Endodermal cell (in vitro differentiated cells): ENCODE measurements at places on chromosomes 5 and 9.
A peak's percentile ranks its signal among the peaks of the same experiment; 100 is the strongest.

DNA sequence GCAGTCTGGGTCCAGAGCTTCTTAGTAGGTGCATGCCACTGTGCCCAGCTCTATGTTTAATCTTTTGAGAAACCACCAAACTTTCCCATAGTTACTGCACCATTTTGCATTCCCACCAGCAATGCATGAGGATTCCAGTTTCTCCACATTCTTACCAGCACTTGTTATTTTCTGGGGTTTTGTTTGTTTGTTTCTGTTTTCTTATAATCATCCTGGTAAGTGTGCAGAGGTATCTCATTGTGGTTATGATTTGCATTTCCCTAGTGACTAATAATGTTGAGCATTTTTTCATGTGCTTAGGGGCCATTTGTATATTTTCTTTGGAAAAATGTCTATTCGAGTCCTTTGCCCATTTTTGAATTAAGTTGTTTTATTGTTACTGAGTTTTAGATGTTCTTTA, 11.4 kb downstream of the FOXE1 start:
- DNase-seq = no peak

DNA sequence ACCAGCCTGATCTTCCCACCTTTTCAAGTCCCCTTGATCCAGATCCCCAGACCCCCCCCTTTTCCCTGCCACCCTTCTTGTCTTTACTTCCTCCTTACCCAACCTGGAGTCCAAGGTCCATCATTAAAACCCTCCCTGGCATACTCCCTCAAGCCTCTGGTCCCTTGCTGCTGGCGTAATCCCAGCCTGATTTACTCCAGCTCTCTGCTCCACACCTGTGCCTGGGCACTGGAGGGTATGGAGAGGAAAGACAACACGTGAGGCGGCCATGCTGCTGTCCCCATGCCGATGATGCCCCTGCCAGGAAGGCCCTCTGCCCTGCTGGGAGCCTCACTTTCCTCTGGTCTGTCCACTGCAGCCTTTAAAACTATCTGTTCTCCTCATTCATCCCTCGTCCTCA, 5.1 kb downstream of the B4GALT7 start:
- DNase-seq = no peak

- DNase-seq = no peak
Observed at GRCh38 chr5:139051392-139051791, 146.8 kb downstream of the SIL1 start.

DNA sequence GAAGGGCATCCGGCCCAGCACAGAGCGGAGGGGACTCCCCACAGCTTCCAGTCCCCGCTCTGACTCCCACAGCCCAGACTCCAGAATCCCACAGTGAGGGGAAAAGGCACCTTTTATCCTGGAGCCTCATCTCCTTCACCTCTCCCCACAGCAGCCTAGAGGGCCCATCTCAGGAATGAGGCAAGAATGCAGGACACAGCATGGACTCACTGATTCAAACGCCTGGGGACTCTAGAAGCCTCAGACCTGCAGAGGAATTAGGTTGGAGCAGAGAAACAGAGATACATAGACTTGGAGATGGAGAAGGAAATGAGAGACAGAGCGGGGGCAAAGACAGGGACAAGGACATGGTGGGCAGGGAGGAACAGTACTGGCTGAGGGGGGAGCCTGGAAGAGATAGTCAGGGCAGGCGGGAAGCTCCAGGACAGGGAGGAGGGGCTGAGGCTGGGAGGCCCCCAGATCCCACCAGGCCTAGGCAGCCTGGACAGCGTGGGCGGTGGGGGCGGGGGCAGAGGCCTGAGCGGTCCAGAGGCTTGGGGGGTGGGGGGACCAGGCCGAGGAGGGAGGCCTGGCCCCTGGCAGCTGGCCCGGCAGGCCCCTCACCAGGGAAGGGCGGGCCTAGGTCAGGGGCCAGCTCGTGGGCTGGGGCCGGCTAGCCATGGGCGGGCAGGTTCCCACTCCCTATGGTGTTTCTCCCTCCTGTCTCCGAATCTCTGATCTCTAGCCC, 15.8 kb downstream of the CNTFR start:
- no peak for DNase-seq

GRCh38 chr5:44535621-44536020, 146.4 kb upstream of the FGF10 start:
- no peak for DNase-seq

GRCh38 chr9:122087406-122088200, 5.5 kb downstream of the TTLL11 start:
- no peak for DNase-seq

- no peak for DNase-seq
Observed at GRCh38 chr5:78888580-78889368, 96.3 kb downstream of the ARSB start.

GRCh38 chr5:67395790-67396418, 199.3 kb upstream of the CD180 start:
- DNase-seq = no peak

- DNase-seq = no peak
Observed at GRCh38 chr5:88734983-88735382, 148.0 kb downstream of the MEF2C start.

- peak; percentile 73 for DNase-seq
Observed at GRCh38 chr9:126635661-126636439, 22.1 kb downstream of the LMX1B start.

DNA sequence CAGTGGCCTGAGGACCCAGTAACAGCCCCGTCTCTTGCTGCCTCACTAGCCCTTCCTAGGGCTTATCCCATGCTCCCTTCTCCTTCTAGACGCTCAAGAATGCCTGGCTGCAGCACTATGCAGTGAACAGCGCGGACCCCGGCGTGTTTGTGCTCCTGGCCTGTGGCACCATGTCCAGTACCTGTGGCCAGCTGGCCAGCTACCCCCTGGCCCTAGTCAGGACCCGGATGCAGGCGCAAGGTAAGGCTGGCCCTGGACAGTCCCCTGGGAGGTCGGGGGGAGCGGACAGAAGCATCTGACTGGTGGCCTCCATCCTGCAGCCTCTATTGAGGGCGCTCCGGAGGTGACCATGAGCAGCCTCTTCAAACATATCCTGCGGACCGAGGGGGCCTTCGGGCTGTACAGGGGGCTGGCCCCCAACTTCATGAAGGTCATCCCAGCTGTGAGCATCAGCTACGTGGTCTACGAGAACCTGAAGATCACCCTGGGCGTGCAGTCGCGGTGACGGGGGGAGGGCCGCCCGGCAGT, 20.5 kb downstream of the PTGES2 start:
- no peak for DNase-seq

- no peak for DNase-seq
Observed at GRCh38 chr5:52010454-52010853, 627.2 kb downstream of the ISL1 start.

- DNase-seq = no peak
Observed at GRCh38 chr5:32165597-32165996, 8.5 kb downstream of the GOLPH3 start.

GRCh38 chr9:35277628-35278359, 116.0 kb downstream of the UNC13B start:
- DNase-seq = no peak

GRCh38 chr9:131277287-131277909, 1.1 kb upstream of the FAM78A start:
- DNase-seq = no peak
